ENCODE measurements at places on chromosomes 11 and 22.
A peak's percentile ranks its signal among the peaks of the same experiment; 100 is the strongest.

- DNase-seq: no peak
Observed at GRCh38 chr11:81888391-81888790, 845.3 kb downstream of the FAM181B start.

DNA sequence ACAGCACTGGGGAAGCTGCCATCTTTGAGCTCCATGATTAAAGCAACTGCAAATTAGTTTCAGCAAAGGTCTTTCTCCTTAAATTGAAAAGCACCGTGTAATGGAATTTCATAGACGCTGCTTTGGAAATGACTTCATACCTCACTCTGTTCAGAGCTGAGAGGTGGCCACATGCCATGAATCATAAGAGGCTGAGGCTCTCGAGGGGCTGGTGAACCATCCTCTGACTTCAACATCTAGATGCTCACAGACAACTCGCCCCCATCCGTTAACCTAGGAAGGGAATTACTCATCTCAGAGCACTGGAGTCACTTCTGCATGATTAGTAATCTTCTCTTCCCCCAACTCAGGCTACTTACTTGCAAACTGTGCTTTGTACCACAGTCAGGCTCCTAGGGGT lies 122.3 kb downstream of the RCN1 start:
- no peak for DNase-seq

- DNase-seq: no peak
Observed at GRCh38 chr11:134589129-134589528, 177.1 kb upstream of the B3GAT1 start.

GRCh38 chr11:110715541-110715940 lies 3.3 kb upstream of the ARHGAP20 start:
- no peak for DNase-seq

GRCh38 chr22:17675584-17675983 lies 37.0 kb downstream of the BCL2L13 start:
- DNase-seq: no peak

GRCh38 chr11:208181-208916 lies 841 bp downstream of the RIC8A start:
- no peak for DNase-seq

DNA sequence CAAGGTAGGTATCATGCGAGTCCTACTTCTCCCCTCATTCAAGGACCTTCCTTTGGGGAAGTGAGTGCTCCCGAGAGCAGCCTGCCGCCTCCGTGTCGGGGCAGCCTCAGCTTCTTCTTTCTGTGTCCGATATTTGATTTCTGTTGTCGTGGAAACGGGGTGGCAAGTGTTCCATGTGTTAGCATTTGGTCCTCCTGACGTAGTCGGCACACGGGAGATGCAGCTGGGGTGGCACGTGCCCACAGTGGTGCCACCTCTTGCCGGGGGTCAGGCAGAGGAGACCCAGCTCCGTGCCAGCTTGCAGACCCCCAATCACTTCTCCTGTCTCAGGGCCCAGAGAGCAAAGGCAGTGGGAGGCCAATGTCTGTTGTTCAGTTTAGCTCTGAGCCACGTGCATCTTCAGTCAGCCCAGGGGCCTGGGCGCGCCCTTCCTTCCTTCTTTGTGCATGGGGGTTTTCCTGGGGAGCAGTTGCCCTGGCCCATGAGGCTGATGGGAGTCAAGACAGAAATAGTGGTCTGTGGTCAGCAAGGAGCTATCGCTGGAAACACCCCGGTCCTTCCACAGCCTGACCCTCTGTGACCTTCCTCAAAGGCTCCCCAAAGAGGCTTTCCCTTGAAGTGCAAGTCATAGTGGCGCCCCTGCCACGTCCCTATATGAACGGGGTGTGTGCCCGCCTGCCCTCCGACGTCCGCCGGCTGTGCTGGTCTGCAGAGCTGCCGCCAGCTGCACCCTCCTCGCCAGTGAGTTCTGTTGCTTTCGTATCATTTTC lies 44.5 kb downstream of the PARVB start:
- DNase-seq: no peak

DNA sequence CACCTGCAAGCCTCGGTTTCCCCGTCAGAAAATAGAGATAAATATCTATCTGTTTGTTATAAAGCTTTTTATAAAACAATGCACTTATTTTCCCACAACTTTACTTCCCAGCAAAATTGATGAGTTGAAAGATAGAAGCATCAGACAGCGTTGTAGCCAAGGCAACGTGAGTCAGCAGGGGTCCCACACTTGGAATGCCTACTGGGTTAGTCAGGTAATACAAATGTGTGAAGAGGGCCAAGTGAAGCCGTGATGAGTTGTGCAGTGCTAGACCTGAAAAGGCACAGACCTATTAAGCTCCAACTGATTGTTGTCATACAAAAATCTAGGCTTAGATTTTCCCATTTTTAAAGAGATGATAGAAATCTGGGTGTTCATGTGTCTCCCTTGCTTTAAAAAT lies 118.7 kb downstream of the PGR start:
- no peak for DNase-seq

DNA sequence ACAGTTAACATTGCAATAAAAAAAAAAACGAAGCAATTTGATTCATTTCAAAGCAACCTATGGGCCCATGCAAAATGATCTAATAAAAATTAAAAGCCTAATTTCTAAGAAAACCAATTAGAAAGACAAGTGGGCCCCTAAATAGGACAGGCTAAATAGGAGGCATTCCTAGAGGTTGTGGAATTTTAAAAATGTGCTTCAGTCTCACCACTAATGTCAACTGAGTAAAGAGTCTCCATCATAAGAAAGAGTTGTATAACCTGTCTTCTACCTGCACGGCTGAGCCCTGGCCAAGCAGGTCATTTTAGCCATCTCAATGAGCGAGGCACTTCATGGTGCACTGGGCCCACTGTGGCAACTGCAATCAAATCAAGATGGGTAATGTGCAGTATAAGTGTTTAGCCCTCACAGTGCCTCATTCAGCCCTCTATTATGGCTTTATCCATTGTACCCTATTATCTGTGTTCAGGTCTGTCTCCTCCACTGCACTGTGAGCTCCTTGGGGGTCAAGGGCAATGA lies 76.4 kb downstream of the PRSS23 start:
- DNase-seq: no peak

DNA sequence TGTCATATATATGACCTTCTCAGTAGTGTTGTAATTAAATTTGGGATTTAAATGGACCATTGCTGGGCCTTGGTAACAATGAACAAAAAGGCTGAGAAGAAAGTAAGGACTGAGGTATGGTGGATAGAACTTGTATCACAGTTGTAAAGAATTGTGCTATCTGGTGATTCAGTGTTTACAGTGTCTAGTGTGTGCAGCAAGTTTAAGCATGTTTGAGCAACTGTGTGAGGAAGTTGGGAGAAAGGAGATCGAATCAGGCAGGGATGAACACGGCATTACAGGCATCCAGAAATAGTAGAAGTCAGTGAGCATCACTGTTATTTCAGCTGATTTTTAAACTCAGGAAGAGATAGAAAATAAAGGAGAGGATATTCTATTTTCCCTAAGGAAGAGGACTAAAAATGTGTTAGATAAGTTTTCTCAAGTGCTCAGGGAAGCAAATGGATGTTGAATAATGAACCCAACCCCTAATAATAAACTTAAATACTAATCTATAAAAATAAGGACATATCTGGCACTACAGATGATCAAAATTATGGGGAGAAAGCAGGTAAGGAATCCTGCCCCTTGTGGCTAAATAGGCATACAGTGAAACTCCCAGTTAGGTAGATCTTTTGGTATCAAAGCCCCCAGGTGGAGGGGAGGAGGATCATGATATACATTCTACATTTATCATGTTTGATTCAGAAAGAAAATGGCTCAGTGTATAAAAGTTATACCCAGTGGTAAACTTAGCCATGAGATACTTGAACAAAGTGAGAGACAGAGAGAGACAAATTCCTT lies 361.0 kb upstream of the ANO3 start:
- no peak for DNase-seq

DNA sequence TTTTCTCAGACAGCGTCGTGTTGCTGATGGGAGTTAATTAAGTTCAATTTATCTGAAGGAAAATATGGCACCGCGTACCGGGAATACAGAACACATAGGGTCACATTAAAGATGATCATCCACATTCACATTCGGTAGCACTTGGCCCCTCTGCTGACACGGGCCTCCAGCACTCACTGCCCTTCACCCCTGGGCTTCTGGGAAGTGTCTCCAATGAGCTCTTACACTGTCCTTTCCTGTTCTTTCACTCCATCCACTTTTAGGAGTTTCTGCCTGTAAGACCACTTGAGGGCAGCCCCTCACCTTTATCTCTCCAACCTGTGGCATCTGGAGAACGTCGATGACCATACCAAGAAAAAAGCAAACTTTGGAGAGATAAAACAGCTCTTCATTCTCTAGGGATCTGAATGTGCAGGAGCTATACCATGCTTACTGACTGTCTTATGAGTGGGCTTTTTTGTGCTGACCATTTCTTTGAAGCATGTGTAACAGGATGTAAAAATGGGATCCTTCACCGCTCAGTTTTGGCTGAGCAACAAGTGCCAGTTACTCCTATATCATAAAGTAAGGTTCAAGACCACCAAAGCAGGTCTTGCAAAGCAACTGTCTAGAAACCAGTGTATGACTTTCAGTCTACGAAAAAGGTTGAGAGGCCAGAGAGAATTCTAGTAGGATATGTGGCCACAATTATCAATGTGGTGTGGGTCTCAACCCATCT lies 1.1 kb upstream of the SERGEF start:
- no peak for DNase-seq

GRCh38 chr22:46023558-46023981 lies 46.6 kb upstream of the WNT7B start:
- no peak for DNase-seq

DNA sequence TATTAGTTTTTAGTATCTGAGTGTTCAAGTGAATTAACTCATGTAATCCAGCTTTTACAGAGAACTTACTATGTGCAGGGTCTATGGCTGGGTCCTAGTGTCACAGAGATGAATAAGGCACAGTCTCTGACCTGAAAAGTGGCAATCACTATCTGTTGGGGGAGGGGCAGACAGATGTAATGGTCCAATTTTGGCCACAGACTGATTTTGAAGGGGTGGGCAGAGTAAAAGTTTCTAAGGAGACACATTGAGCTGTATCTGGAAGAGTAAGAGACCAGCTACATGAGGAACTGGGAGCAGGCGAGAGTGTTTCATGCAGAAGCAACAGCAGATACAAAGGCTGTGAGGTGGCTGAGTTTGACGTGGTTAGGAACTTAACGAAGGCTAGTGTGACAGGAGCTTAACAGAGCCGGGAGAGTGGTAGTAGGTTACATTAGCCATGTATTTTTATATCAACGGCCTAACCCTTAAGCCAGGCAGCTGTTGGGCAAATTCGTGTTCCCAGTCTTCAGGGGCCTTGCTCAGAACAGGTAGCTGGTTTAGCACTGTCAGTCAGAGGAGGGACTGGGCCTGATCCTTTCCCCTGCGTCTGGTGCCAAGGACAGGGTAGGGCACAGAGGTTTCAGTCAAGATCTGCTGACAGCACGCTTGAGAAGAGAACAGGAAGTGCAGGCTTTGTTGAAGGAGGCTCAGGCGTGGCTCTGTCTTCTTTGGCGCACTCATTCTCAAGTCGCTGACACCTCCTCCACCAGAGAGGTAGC lies 1.4 kb upstream of the STIM1 start:
- DNase-seq: peak; percentile 29

GRCh38 chr11:46279126-46280099 lies 2.0 kb downstream of the CREB3L1 start:
- DNase-seq: no peak

DNA sequence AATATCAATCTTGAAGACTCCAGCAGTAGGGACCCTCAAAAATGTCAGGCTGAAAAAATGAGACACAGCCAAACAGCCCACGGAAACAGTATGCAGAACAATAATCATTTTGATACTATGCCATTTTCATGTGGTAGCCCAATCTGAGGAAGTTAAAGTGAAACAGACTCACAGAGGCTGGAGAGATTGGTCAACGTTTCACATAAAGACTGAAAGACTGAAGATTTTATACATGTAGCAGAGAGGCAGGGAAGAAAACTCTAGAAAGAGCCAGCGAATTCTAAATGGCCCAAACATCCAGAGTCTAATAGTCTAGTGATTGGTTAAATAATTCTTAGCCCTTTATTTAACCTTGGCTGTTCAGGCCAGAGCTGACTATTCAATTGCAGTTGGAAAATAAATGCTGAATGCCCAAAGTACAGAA lies 49.4 kb downstream of the MAML2 start:
- no peak for DNase-seq

DNA sequence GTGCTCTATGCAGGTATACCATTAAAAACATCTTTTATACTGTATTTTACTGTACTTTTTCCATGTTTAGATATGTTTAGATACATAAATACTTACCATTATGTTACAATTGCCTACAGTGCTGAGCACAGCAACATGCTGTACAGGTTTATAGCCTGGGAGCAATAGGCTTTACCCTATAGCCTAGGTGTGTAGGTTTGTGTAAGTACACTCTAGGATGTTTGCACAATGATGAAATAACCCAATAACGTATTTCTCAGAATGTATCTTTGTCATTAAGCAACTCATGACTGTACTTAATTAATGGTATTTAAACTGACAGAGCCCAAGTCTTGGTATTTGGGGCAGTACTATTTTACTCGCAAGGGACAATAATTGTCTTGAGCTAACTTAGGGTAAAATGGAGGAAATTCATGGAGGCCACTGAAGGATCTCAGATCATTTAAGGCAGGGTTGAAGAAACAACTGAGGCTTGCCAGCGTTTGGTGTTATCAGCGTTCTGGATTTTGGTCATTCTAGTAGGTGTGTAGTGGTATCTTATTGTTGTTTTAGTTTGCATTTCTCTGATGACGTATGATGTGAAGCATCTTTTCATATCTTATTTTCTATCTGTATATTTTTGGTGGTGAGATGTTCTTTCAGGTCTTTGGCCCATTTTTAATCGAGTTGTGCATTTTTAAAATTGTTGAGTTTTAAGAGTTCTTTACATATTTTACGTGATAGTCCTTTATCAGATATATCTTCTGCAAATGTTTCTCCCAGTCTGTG lies 42.4 kb downstream of the ADAMTS15 start:
- no peak for DNase-seq

DNA sequence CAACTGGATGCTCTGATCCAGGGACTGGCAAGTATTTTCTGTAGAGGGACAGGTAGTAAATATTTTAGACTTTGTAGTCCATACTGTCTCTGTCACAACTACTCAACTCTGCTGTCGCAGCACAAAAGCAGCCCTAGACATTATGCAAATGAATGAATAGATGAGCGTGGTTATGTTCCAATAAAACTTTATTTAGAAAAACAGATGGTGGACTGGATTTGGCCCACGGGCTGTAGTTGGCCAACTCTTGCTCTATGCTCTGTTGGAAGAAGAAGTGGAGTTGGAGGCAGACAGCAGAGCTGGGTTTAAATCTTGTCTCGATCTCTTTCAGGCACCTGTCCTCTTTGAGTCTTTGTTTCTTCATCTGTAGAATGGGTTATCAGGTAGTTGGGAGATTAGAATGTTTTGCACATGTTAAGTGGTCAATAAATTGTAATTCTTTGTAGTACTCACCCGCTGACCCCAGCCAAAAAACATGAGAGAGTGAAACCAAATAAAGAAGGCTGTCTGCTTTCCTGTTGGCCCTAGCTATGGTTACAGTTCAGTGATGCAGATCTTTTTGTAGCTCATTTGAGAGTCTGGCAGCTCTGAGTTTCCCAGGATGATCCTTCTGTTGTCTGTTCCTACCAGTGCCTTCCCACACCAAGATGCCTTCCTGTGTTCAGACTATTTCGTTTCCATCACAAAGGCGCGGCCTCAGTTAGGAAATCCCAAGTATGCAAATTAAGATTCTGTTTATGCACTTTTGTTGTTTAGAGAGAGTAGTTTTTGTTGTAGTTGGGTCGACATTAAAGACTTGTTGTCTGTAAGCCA lies 198.1 kb upstream of the SEZ6L start:
- DNase-seq: no peak
